ENCODE measurements at places on chromosomes 3 and 15.

DNA sequence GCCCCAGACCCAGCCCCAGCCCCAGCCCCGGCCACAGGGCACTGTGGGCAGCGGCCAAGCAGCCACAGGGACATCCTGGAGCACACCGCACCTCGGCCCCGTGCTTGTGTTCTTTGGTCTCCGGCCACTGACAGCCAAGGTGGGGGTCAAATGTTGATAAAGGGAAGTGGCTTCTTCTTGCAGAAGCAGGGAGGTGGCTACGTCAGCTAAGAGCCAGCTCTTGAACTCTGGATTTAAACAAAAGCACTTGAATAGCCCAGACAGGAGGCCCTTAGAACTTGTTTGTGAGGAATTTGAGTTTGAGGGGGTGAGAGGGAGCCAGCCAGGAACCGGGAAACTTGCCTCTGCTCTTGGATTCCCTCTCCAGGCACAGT, 135.8 kb upstream of the ABHD17C start:
- no peak for DNase-seq

- no peak for DNase-seq
These were observed 25.7 kb upstream of the APH1B start for GRCh38 chr15:63251701-63252100.

DNA sequence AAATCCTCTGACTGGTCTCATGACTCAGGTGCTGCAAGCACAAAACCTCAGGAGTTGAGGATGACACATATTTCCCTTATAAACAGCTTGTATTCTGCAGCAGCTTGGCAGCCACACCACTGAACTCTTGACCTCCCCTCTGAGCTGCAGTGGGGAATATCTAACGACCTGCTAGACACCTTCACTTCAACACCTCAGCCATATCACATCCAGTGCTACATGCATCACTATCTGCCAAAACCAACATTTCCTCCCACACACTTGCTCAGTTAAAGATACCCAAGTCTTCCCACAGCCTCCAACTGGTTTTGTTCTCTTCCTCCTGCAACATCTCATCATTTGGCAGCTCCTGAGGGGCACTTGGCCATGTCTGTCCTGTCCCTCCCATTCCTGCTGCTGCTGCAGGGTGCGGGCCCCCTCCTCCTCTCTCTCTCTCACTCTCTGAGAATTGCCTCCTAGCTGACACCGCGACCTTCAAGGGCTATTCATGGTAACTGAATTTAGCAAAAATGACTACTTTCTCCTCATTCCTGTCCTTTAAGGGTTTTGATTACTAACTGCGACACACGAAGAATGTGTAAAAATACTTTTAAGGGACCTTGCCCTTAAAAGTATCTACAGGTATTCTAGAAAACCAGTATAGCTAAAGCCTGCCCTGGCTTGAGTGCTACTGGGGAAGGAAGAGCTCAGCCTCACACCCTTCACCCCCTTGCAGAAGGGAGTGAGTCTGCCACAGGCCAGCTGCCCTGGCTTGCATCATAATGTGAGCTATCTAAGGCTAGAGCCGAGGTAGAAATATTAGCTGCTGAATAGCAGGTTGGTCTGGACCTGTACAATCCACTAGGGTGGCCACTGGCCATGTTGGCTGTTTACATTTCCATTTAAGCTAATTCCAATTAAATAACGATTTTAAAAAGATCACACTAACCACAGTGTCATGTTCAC, 5.0 kb upstream of the CCR9 start:
- peak; percentile 34 for DNase-seq

DNA sequence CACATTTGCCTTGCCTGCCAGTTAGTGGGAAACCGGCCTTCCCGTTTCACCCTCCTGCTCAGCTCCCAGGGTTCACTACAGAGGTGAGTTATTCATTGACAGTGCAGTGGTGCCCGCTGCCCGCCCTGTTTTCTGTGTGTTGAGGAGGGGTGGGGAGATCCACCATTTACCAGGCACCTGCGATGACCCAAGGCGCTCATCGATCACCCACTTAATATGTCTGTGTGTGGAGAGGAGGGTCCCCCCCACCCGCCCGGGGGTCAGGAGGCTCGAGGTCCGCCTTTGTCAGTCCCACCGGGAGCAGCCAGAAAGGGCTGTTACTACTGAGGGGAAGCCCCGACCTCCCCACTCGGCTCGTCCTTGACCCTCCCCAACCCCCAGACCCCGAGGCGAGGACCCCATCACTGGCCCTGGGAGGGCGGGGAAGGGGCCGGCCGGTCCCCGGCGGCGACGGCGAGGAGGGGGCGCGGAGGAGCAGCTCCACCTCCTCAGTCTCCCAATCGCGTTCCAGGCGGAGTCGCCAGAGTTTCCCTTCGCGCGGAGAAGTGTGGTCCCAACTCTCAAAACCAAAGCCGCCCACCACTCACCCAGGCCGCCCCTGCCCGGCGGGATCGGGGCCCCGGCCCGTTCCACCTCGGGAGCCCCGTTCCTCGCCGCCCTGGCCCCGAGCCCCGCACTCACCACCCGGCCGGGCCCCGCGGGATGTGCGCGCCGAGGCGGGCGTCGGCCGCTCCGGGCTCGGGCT, 1.1 kb downstream of the PLXNB1 start:
- no peak for DNase-seq

- no peak for DNase-seq
These were observed 79.3 kb downstream of the CHSY1 start for GRCh38 chr15:101172501-101173071.

- DNase-seq, result no peak
These were observed 13.4 kb upstream of the NR2F2 start for GRCh38 chr15:96316953-96317629.

GRCh38 chr15:85761635-85762034, 33.1 kb downstream of the KLHL25 start:
- DNase-seq, result no peak

GRCh38 chr3:37862219-37862902, 681 bp downstream of the CTDSPL start:
- no peak for DNase-seq

Data from stimulated activated CD4-positive, alpha-beta T cell treated with anti-CD3 and anti-CD28 coated beads, Interleukin-15, amount 100 ng/mL, for 48 hours (primary cell).